B cell (primary cell): ENCODE measurements at places on chromosomes 2 and 18. TPM values are rescaled to one million over a fixed set of nuclear protein-coding genes. Genes with fewer than 3 reads are reported as not detected.

Gene VIT
- not detected in 2 replicates for total RNA-seq

GRCh38 chr2:207616185-207616584 is 9.0 kb downstream of the METTL21A start:
- H3K4me3 ChIP-seq: no peak overlapping the region
- no peak for DNase-seq
- H3K27me3 ChIP-seq: no peaks in the 10 kb centered on the region
- H3K27ac ChIP-seq: no peak overlapping the region
- peaks cover 5% of the 10 kb centered on the region for H3K36me3 ChIP-seq

Gene TGFBRAP1
- 21.7 and 25.0 TPM in 2 replicates for total RNA-seq

DNA sequence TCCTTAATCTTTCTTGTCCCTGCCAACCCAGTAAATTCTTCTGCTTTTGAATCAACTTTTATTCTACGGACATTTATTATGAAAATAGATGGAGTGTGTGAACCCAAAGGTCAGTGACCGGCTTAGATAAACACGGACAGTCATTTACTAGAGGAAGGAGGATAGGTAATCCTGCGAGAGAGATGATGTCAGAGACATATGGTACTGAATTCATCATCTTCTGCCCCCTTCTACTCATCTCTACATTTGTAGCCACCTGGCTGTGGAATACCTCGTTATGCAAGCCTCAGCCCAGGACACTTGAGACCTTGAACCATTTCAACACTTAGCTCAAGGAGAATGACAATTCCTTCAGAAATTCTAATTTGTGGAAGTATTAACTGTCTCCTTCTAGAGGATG is 443.6 kb downstream of the TDRD15 start:
- H3K27me3 ChIP-seq: no peaks in the 10 kb centered on the region
- DNase-seq: no peak
- H3K27ac ChIP-seq: no peak overlapping the region
- H3K4me3 ChIP-seq: no peak overlapping the region
- H3K36me3 ChIP-seq: no peaks in the 10 kb centered on the region

Gene MC2R
- not detected in 2 replicates for total RNA-seq

- H3K36me3 ChIP-seq: peaks cover 11% of the 10 kb centered on the region
- no peaks in the 10 kb centered on the region for H3K27me3 ChIP-seq
- H3K4me3 ChIP-seq: no peak overlapping the region
- no peaks in the 10 kb centered on the region for H3K4me1 ChIP-seq
Measured at GRCh38 chr18:9210966-9211365, 74.4 kb downstream of the ANKRD12 start.

GRCh38 chr18:55419132-55419946 is 168.7 kb downstream of the TCF4 start:
- H3K27ac ChIP-seq: peak overlapping the region; percentile 85
- DNase-seq: no peak
- no peak overlapping the region for H3K4me3 ChIP-seq
- H3K36me3 ChIP-seq: no peaks in the 10 kb centered on the region
- peaks cover 38% of the 10 kb centered on the region for H3K4me1 ChIP-seq

DNA sequence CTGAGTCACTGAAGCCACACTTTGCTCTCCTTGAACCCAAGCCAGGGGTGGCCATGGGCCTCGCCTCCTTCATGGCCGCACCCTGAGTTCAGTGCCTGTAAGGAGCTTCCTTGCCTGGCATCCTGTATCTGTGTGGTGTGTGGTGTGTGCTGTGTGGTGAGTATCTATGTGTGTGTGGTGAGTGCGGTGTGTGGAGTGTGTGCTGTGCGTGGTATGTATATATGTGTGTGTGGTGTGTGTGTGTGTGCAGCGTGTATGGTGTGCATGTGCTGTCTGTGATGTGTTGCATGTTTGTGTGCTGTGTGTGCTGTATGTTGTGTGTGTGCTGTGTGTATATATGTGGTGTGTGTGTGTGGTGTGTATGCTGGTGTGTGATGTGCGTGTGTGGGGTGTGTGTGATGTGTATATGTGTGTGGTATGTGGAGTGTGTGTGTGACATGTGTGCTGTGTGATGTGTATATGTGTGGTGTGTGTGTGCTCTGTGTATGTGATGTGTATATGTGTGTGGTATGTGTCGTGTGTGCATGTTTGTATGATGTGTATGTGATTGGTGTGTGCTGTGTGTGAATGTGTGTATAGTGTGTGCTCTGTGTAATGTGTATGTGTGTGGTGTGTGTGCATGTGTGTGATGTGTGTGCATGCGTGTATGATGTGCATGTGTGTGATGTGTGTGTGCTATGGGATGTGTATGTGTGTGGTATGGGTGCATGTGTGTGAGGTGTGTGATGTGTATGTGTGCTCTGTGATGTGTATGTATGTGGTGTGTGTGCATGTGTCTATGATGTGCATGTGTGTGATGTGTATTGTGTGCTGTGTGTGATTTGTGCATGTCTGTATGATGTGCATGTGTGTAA is 22.6 kb downstream of the PRELID3A start:
- no peaks in the 10 kb centered on the region for H3K4me1 ChIP-seq
- no peak for DNase-seq
- H3K27me3 ChIP-seq: no peaks in the 10 kb centered on the region
- H3K4me3 ChIP-seq: no peak overlapping the region

Gene NEU2
- total RNA-seq: not detected in 2 replicates

DNA sequence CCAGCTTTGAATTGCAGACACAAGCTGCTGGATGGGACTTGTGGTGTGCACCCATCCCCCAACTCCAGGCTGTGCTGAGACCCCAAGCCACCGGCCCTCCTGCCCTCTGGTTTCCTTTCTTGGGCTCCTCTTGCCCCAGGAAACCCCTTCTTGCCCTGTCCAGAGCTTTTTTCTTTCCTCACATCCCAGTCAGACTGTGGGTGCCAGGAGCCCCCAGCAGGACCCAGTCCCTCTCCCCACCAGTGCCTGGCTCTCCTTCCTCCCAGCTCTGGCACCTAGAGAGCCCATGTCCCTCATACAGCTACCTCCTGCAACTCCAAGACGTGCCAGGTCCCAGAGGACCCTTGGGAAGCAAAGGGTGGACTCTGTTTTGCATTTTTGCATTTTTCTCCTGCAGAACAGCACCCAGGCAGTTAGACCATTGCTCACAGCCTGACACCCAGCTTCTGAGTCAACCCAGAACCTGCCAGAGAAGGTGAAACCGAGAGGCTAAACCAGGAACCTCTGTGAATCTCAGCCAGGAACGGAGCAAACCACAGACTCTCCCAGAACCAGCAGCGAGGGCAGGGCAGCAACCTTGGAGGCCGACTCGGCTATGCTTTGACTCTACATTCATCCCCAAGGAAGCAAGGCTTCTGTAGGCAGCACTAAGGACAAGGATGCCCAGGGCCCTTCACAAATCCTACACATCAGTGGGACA is 221.1 kb downstream of the ANAPC1 start:
- H3K36me3 ChIP-seq: no peaks in the 10 kb centered on the region
- H3K4me1 ChIP-seq: no peaks in the 10 kb centered on the region
- DNase-seq: no peak

DNA sequence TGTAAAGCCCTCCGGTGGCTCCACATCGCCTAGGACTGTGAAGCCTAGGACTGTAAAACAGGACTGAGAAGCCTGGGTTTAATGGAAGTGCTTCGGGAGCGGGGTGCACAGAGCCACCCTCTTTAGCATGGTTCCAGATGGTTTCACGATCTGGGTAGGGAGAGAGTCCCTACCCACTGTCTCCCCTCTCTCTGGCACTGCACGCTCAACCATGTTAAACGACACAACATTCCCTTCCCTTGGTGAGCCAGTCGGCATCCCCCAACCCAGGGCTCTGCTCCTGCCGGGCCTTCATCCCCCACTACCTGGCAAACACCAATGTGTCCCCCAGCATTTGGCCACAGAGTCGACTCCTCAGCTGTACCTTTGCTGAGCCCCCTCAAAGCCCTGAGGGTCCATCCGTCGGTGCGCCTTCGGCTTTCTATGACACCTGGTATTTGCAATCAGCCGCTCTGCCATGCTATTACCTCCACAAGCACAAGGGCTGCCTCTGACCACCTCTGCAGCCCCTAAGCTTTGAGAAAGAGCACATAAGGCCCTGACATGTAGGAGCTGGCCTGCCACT is 1.1 kb downstream of the COPS9 start:
- peaks cover 22% of the 10 kb centered on the region for H3K4me1 ChIP-seq
- no peaks in the 10 kb centered on the region for H3K36me3 ChIP-seq
- DNase-seq: no peak
- peak overlapping the region; percentile 86 for H3K4me3 ChIP-seq
- no peak overlapping the region for H3K27ac ChIP-seq
- no peaks in the 10 kb centered on the region for H3K27me3 ChIP-seq

DNA sequence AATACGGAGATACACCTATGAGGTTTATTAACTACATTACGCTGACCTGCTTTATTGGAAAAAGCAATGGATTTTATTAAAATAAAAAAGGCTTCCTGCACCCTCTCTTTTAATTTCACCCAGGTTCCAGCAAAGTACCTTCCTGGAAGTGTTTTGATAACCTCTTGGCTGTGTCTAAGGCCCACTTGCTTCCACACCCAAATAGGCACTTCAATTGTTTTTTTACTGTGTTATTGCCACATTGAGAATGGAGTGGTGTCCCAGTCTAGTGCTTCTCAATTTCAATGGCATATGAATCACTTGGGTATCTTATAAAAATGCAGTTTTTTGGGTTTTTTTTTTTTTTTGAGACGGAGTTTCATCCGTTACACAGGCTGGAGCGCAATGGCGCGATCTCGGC is 47.6 kb downstream of the SF3B1 start:
- H3K27ac ChIP-seq: no peak overlapping the region
- H3K4me3 ChIP-seq: no peak overlapping the region
- no peaks in the 10 kb centered on the region for H3K27me3 ChIP-seq
- no peaks in the 10 kb centered on the region for H3K4me1 ChIP-seq
- H3K36me3 ChIP-seq: peaks cover 7% of the 10 kb centered on the region

Gene AFF3
- 826 and 830 TPM in 2 replicates for total RNA-seq

- H3K27me3 ChIP-seq: no peaks in the 10 kb centered on the region
- no peak for DNase-seq
- H3K36me3 ChIP-seq: no peaks in the 10 kb centered on the region
Measured at GRCh38 chr2:106280722-106281446, 86.8 kb upstream of the UXS1 start.

- no peak overlapping the region for H3K27ac ChIP-seq
- no peak overlapping the region for H3K4me3 ChIP-seq
- no peaks in the 10 kb centered on the region for H3K36me3 ChIP-seq
- DNase-seq: no peak
- H3K27me3 ChIP-seq: no peaks in the 10 kb centered on the region
- H3K4me1 ChIP-seq: peaks cover 41% of the 10 kb centered on the region
Measured at GRCh38 chr2:144705328-144706245, 185.7 kb upstream of the ZEB2 start.

DNA sequence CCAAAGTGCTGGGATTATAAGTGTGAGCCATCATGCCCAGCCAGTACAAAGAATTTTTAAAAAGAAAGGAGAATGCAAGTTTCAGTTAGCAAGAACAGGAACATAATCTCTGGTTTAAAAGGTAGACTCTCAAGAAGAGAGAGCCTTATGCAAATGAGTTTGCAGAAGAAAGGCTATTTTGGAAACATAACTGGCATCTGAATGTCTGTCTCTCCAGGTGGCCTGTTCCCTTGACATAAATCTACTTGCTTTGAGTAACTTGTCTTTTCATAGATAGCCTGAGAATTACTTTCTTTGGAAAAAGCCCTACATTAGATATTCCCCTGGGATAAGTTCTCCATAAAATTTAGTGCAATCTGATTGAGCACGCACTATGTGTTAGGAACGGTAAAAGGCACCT is 109.6 kb downstream of the ICOS start:
- H3K27me3 ChIP-seq: no peaks in the 10 kb centered on the region
- H3K4me1 ChIP-seq: no peaks in the 10 kb centered on the region
- H3K4me3 ChIP-seq: no peak overlapping the region
- DNase-seq: no peak
- no peaks in the 10 kb centered on the region for H3K36me3 ChIP-seq

GRCh38 chr2:50606145-50606544 is 425.8 kb downstream of the NRXN1 start:
- no peak for DNase-seq
- no peak overlapping the region for H3K27ac ChIP-seq
- H3K4me1 ChIP-seq: no peaks in the 10 kb centered on the region

DNA sequence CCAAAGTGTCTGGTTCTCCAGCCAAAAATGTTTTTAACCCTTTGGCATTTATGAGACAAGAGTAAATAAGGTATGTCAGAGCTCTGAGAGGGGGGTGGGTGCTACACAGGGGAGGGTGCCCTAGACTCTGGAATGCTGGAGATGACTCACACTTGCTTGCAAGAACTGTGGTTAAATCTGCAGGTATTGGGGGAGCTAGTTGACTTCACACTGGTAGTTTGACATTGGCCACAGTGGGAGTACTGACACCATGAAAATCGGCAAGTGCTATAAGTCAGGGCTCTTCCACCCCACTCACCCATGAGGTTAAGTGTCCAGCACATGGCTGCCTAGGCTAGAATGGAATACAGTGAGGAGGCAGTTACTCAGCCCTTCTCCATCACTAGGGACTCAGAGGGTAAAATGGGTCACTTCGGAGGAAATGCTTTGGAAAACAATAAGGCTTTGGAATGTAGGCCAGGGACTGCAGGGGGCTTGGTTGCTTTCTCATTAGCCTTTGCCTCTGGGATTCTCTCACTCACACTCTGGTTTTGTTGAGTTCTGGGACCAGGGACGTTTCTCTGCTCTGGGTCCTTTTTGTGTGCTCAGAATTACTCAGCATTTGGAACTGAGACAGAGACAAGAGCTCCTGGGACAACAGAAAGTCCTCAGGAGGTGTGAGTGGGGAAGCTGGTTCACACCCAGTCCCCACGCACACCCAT is 91.6 kb downstream of the ACKR3 start:
- no peaks in the 10 kb centered on the region for H3K4me1 ChIP-seq
- no peak overlapping the region for H3K4me3 ChIP-seq
- H3K27me3 ChIP-seq: peaks cover 9% of the 10 kb centered on the region
- H3K27ac ChIP-seq: no peak overlapping the region

Gene GKN2
- total RNA-seq: not detected in 2 replicates

DNA sequence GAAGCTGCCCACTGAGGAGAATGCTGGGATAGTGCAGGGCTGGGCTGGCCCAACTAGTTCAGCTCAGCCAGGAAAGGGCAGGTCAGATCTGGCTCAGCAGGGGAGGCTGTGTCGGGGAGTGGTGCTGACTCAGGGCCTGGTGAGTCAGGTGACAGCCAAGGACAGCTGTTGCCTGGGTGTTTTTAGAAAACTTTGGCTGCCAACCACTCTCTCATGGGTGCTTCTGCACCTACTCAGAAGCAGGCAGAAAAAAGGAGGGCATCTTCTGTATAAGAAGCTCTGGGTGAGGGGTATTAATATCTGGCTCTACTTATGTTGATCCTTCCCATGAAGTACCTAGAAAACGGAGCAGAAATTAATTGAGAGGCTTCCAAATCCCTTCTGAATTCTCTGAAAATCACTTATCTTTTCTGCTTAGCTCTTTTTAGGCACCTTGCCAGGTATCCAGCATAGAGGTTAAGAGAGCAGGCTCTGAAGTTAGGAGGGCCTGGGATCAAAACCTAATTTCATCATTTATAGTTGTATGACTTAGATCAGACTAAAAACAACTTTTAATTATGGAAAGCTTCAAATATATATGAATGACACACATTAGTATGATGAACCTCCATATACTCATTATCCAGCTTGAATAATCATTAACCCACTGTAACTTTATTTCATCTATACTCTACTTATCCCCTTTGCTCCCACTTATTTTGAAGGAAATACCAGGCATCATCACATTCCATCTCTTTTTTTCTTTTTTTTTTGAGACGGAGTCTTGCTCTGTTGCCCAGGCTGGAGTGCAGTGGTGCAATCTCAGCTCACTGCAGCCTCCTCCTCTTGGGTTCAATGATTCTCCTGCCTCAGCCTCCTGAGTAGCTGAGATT is 15.5 kb upstream of the RAB10 start:
- H3K4me3 ChIP-seq: no peak overlapping the region
- H3K27me3 ChIP-seq: no peaks in the 10 kb centered on the region
- no peak for DNase-seq
- H3K4me1 ChIP-seq: no peaks in the 10 kb centered on the region
- no peak overlapping the region for H3K27ac ChIP-seq

Gene ANKRD53
- 0.84 and 1.4 TPM in 2 replicates for total RNA-seq
